ENCODE measurements at places on chromosomes 5 and 9. TPM values are rescaled to one million over a fixed set of nuclear protein-coding genes. Genes with fewer than 3 reads are reported as not detected.

DNA sequence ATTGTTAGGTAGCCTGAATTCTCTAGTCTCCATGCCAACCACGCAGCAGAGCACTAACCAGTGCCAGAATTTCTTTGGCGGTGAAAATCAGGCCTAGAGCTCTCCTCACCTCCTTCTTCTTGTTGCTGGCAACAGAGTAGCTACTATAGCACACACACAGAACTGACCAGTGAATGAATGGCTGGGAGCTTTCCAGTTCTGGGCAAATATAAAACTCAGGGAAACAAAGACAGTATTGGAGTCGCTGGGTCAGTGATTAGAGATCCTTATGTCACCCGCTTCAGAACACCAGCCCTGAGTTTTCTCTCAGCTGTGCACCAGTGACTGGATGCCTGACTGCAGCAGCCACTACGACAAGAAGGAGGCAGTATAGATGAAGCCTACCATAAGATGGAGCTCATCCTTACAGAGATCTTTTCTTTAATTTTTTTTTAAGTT, 26.9 kb upstream of the FEM1C start:
- no peak overlapping the region for H3K4me3 ChIP-seq
- DNase-seq = no peak
- H3K36me3 ChIP-seq = no peaks in the 10 kb centered on the region
- H3K27ac ChIP-seq = no peak overlapping the region
- H3K27me3 ChIP-seq = peaks cover 23% of the 10 kb centered on the region
- H3K4me1 ChIP-seq = peaks cover 6% of the 10 kb centered on the region

DNA sequence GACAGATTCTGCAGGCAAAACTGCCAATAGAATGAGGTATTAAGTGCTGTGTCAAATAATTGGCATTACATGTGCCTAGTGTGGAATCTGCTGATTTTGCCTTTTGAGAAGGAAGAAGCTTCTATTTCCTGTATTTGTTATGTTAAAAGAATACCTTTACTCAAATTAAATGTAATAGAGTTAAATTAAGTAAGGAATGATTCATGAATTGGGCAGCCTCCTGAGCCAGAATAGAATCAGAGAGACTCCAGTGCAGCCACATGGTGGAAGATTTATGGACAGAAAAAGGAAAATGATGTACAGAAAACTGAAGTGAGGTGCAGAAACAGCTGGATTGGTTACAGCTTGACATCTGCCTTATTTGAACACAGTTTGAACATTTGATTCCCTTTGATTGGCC, 464.4 kb upstream of the SEMA6A start:
- H3K27ac ChIP-seq = no peak overlapping the region
- no peak overlapping the region for H3K4me3 ChIP-seq
- no peak for DNase-seq
- H3K4me1 ChIP-seq = no peaks in the 10 kb centered on the region
- H3K36me3 ChIP-seq = no peaks in the 10 kb centered on the region

The SOX30 gene
- 2.0 TPM for total RNA-seq

The GLRA1 gene
- total RNA-seq = not detected

The EPB41L4B gene
- total RNA-seq = 3.8 TPM

GRCh38 chr5:163306421-163306820, 131.0 kb upstream of the CCNG1 start:
- H3K4me1 ChIP-seq = no peaks in the 10 kb centered on the region
- H3K27me3 ChIP-seq = no peaks in the 10 kb centered on the region
- H3K27ac ChIP-seq = no peak overlapping the region
- no peaks in the 10 kb centered on the region for H3K36me3 ChIP-seq
- DNase-seq = no peak

DNA sequence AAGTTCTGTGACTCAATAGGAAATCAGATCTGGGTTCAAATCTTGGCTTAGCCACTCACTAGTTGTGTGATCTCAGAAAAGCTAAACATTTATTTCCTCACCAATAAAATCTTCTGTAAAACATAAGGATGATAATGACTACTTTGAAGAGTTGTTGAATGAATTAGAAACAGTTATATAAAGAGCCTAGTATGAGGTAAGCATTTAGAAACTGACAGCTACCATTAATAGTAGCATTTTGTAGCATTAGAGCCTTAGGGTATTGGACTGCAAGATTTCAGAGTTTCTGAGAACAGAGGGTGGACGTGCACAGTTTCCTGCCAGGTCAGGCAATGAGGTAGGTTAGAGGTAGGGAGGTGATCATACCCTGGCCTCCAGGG, 293.2 kb downstream of the CWC27 start:
- no peak overlapping the region for H3K27ac ChIP-seq
- no peak overlapping the region for H3K4me3 ChIP-seq
- peaks cover 5% of the 10 kb centered on the region for H3K4me1 ChIP-seq

The PCDHGB2 gene
- 0.34 TPM for total RNA-seq

- H3K4me1 ChIP-seq = no peaks in the 10 kb centered on the region
- no peaks in the 10 kb centered on the region for H3K36me3 ChIP-seq
- DNase-seq = no peak
Observed at GRCh38 chr9:77575785-77576184, 72.3 kb downstream of the GNA14 start.

The CNTNAP3 gene
- total RNA-seq = not detected

GRCh38 chr5:138841531-138841930, 33.6 kb downstream of the LRRTM2 start:
- no peak for DNase-seq
- no peak overlapping the region for H3K4me3 ChIP-seq
- peaks cover 7% of the 10 kb centered on the region for H3K27me3 ChIP-seq
- H3K36me3 ChIP-seq = no peaks in the 10 kb centered on the region

DNA sequence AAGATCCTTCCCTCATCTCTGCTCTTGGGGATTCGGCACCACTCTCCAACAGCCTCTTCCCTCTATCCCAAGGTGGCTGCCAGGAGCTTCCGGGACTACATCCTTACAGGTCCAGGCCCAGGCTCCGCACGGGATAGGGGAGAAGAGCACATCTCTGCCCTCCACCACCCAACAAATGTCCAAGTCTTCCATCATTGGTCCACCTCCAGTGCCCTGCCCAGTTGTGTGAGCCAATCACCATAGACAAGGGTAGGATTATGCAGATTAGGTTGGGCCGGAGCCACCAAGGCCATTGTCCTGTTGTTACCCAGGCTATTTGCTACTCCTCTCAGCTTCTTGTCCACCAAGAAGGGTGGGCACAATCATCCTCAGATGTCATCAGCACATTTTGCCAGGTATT, 9.1 kb downstream of the UNC5A start:
- H3K4me1 ChIP-seq = peaks cover 13% of the 10 kb centered on the region
- DNase-seq = no peak
- no peaks in the 10 kb centered on the region for H3K36me3 ChIP-seq

The ZNF454 gene
- total RNA-seq = 0.21 TPM

DNA sequence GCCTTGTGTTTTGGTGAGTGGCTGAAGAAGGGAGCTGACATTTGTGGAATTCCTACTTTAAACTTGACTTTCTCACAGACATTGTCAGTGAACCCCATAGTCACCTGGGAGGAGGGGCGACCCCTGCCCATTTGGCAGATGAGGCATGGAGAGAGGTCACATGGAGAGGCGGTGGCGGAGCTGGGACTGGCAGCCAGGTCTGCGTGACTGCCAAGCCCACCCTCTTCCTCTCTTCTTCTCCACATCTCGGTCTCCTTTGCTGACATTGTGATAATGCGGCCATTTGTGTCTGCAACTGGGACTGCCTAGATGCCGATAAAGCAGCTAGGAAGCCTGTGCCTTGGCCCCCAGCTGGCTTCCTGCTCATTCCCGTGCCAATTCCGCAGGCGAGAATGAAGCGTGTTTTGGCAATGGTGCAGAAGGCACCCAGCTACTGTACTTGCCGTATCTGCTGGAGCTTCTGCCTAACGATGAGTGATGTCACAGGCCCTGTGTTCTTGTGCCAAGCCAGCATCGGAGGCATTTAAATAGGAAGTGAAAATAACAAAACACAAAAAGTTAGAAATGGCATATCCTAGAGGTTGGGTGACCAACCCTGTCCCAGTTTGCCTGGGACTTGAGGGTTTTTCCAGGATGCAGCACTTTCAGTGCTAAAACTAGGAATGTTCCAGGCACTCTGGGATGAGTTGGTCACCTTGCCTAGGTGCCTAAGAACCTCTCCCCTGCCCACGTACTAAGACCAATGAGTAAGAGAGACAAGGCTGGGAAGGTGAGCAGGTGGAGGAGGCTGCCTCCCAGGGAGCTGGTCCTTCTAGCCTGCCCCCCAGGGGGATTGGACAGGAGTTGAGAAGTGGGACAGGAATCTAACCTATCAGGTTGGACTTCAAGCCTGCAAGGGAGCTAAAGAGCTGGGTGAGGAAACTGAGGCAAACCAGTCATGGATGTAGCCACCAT, 23.6 kb downstream of the OLFML2A start:
- no peaks in the 10 kb centered on the region for H3K27me3 ChIP-seq
- H3K4me1 ChIP-seq = no peaks in the 10 kb centered on the region
- H3K4me3 ChIP-seq = no peak overlapping the region
- H3K36me3 ChIP-seq = no peaks in the 10 kb centered on the region
- no peak overlapping the region for H3K27ac ChIP-seq
- DNase-seq = no peak

GRCh38 chr9:110807956-110808598, 139.5 kb downstream of the MUSK start:
- H3K4me1 ChIP-seq = peaks cover 7% of the 10 kb centered on the region
- H3K4me3 ChIP-seq = no peak overlapping the region
- no peaks in the 10 kb centered on the region for H3K27me3 ChIP-seq

- H3K4me1 ChIP-seq = peaks cover 4% of the 10 kb centered on the region
- peak; percentile 20 for DNase-seq
- H3K27me3 ChIP-seq = peaks cover 39% of the 10 kb centered on the region
- H3K4me3 ChIP-seq = no peak overlapping the region
- H3K36me3 ChIP-seq = no peaks in the 10 kb centered on the region
Observed at GRCh38 chr9:126788634-126789349, 16.0 kb upstream of the ZBTB43 start.

The GALNT10 gene
- total RNA-seq = 47.4 TPM

DNA sequence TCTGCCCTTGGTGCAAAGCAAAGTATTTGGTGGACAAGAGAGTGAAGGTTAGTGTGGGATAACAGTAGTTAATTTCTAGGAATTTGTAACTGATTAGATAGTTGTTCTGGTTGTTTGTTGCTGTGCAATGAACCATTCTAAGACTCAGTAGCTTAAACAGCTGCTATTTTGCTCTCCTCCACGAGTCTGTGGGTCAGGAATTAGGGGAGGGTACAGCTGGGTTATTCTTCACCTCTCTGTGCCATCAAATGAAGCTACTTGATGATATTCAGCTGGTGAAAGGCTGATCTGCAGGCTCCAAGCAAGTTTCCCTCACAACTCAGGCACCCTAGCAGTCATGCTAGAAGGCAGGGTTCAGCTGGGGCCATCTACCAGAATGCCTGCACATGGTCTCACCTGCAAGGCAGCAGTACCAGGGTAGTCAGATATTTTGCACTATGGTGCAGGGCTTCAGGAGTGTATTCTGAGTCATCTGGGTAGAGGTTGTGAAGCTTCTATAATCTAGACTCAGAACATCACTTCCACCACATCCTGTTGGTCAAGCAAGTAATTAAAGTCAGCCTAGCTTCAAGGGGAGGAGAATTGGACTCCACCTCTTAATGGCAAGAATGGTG, 159.5 kb upstream of the SLC28A3 start:
- no peak for DNase-seq
- H3K4me3 ChIP-seq = no peak overlapping the region
- H3K27me3 ChIP-seq = peaks cover 6% of the 10 kb centered on the region

DNA sequence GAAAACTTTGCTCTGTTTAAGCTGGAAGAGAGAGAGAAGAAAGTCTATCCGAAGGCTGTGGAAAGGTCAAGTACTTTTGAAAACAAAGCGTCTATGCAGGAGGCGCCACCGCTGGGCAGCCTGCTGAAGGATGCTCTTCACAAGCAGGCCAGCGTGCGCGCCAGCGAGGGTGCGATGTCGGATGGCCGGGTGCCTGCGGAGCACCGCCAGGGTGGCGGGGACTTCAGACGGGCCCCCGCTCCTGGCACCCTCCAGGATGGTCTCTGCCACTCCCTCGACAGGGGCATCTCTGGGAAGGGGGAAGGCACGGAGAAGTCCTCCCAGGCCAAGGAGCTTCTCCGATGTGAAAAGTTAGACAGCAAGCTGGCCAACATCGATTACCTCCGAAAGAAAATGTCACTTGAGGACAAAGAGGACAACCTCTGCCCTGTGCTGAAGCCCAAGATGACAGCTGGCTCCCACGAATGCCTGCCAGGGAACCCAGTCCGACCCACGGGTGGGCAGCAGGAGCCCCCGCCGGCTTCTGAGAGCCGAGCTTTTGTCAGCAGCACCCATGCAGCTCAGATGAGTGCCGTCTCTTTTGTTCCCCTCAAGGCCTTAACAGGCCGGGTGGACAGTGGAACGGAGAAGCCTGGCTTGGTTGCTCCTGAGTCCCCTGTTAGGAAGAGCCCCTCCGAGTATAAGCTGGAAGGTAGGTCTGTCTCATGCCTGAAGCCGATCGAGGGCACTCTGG, 32.6 kb downstream of the CD180 start:
- peak overlapping the region; percentile 68 for H3K27ac ChIP-seq
- H3K4me3 ChIP-seq = no peak overlapping the region
- H3K36me3 ChIP-seq = peaks cover 4% of the 10 kb centered on the region
- no peak for DNase-seq

GRCh38 chr5:141662028-141662427, 10.8 kb upstream of the FCHSD1 start:
- H3K27me3 ChIP-seq = no peaks in the 10 kb centered on the region
- H3K27ac ChIP-seq = no peak overlapping the region
- DNase-seq = no peak
- no peaks in the 10 kb centered on the region for H3K36me3 ChIP-seq

DNA sequence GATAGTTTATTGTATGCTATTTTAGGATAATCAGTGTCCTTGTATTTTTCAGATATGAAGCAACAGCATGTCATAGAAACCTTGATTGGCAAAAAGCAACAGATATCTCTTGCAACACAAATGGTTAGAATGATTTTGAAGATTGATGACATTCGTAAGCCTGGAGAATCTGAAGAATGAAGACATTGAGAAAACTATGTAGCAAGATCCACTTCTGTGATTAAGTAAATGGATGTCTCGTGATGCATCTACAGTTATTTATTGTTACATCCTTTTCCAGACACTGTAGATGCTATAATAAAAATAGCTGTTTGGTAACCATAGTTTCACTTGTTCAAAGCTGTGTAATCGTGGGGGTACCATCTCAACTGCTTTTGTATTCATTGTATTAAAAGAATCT, 14.5 kb downstream of the CCT5 start:
- H3K27ac ChIP-seq = peak overlapping the region; percentile 35
- peaks cover 18% of the 10 kb centered on the region for H3K36me3 ChIP-seq
- no peak overlapping the region for H3K4me3 ChIP-seq

The PCDHB4 gene
- not detected for total RNA-seq

The LCN10 gene
- total RNA-seq = 0.70 TPM

The JAKMIP2 gene
- 6.3 TPM for total RNA-seq

GRCh38 chr9:37405350-37405749, 17.1 kb upstream of the GRHPR start:
- peaks cover 34% of the 10 kb centered on the region for H3K4me1 ChIP-seq
- H3K4me3 ChIP-seq = no peak overlapping the region
- peaks cover 6% of the 10 kb centered on the region for H3K27me3 ChIP-seq
- no peaks in the 10 kb centered on the region for H3K36me3 ChIP-seq
- no peak for DNase-seq
- no peak overlapping the region for H3K27ac ChIP-seq

- H3K36me3 ChIP-seq = no peaks in the 10 kb centered on the region
- no peak overlapping the region for H3K27ac ChIP-seq
- no peak for DNase-seq
- H3K27me3 ChIP-seq = no peaks in the 10 kb centered on the region
- H3K4me3 ChIP-seq = no peak overlapping the region
Observed at GRCh38 chr9:99666571-99666970, 155.1 kb upstream of the NR4A3 start.

- H3K36me3 ChIP-seq = peaks cover 8% of the 10 kb centered on the region
- peak overlapping the region; percentile 10 for H3K27ac ChIP-seq
- H3K27me3 ChIP-seq = no peaks in the 10 kb centered on the region
- peaks cover 7% of the 10 kb centered on the region for H3K4me1 ChIP-seq
- H3K4me3 ChIP-seq = no peak overlapping the region
Observed at GRCh38 chr5:176491101-176491502, 42.9 kb downstream of the FAF2 start.

The PCYOX1L gene
- total RNA-seq = 24.4 TPM
